ENCODE measurements at places on chromosomes 11 and 22. TPM values are rescaled to one million over a fixed set of nuclear protein-coding genes. Genes with fewer than 3 reads are reported as not detected.

MGAT3 gene
- polyA plus RNA-seq, result 1.8 TPM

F2 gene
- 0.15 TPM for polyA plus RNA-seq

CNIH2 gene
- 0.06 TPM for polyA plus RNA-seq

OR10A5 gene
- not detected for polyA plus RNA-seq

MAPK8IP2 gene
- polyA plus RNA-seq, result 0.49 TPM

LSP1 gene
- 21.5 TPM for polyA plus RNA-seq

KRTAP5-8 gene
- not detected for polyA plus RNA-seq

SLC25A45 gene
- polyA plus RNA-seq, result 3.1 TPM

MRGPRX3 gene
- polyA plus RNA-seq, result not detected

PKDREJ gene
- polyA plus RNA-seq, result 0.01 TPM

RIMBP3B gene
- polyA plus RNA-seq, result 0.03 TPM

IRAG1 gene
- polyA plus RNA-seq, result 4.6 TPM

OR5B3 gene
- not detected for polyA plus RNA-seq

MICAL3 gene
- polyA plus RNA-seq, result 63.1 TPM

APOA1 gene
- 398 TPM for polyA plus RNA-seq

HORMAD2 gene
- not detected for polyA plus RNA-seq

GRCh38 chr22:32684822-32685187, 116.7 kb upstream of the TIMP3 start:
- H3K27ac ChIP-seq, result no peak overlapping the region
- no peak for DNase-seq
- H3K4me1 ChIP-seq, result no peaks in the 10 kb centered on the region

DNA sequence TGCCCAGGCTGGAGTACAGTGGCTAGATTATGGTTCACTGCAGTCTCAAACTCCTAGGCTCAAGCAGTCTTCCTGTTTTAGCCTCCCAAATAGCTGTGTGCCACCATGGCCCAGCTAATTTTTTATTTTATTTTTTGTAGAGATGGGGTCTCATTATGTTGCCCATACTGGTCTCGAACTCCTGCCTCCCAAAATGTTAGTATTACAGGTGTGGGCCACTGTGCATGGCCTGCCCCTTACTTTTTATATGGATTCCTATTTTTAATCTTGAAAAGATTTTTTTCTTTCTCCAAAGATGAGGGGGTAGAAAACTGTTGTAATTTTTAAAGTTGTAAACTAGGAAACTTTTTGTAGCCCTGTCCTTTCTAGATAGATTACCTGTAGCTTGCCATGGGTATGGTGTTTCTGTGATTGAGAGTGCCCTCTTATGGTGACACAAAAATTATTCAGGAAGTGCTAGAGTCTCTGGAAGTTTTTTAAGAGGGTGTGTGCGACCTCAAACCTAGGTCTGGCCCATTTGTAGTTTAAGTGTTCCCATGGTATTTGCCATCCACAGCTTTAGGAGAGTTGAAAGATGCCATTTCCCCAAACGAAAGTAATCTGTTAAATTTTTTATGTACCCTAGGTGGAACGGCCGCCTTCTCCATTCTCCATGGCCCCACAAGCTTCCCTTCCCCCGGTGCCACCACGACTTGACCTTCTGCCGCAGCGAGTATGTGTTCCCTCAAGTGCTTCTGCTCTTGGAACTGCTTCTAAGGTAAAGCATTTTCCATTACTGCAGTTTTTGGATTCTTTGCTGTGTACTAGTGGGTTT, 32.4 kb downstream of the MCAM start:
- peaks cover 55% of the 10 kb centered on the region for H3K36me3 ChIP-seq
- no peak for DNase-seq
- no peak overlapping the region for H3K27ac ChIP-seq
- H3K27me3 ChIP-seq, result no peaks in the 10 kb centered on the region

GRCh38 chr22:36546092-36546804, 17.3 kb upstream of the EIF3D start:
- no peak overlapping the region for H3K27ac ChIP-seq
- peaks cover 18% of the 10 kb centered on the region for H3K27me3 ChIP-seq
- no peaks in the 10 kb centered on the region for H3K4me1 ChIP-seq
- no peaks in the 10 kb centered on the region for H3K36me3 ChIP-seq
- H3K4me3 ChIP-seq, result no peak overlapping the region

- H3K4me3 ChIP-seq, result no peak overlapping the region
- H3K4me1 ChIP-seq, result peaks cover 4% of the 10 kb centered on the region
- no peaks in the 10 kb centered on the region for H3K36me3 ChIP-seq
- no peak overlapping the region for H3K27ac ChIP-seq
- H3K27me3 ChIP-seq, result no peaks in the 10 kb centered on the region
Measured at GRCh38 chr11:119087747-119088241, 3.1 kb downstream of the HMBS start.

DNA sequence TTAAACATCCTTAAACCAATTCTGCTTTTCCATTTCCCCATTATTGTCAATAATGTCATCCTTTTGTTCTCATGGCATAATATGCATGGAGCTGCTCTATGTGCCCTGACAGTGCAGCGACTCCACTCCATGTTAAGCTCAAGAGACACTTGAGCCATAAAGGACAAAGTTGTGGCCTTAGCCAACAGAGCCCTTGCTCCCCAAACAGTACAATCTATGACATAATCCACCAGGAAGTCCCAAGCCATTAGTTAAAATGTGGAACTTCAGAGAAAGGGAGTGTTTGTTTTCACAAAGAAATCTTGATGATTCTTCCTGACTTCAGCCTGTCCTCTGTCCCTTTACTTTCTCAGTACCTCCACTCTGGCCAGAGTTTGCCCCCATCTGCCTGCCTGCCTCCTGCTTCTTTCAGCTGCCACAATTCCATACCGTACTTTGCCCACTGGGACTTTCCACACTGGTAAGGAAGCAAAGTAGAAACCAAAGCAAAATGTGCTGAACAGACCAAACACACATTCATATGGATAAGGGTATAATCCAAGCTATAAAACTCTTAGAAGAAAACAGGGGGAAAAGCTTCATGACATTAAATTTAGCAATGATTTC, 46.3 kb upstream of the ZC3H12C start:
- no peak overlapping the region for H3K4me3 ChIP-seq
- no peaks in the 10 kb centered on the region for H3K4me1 ChIP-seq
- no peaks in the 10 kb centered on the region for H3K36me3 ChIP-seq
- no peak overlapping the region for H3K27ac ChIP-seq
- no peak for DNase-seq

GRCh38 chr11:125167954-125168835, 3.6 kb downstream of the PKNOX2 start:
- no peak overlapping the region for H3K27ac ChIP-seq
- no peak overlapping the region for H3K4me3 ChIP-seq
- no peak for DNase-seq
- peaks cover 8% of the 10 kb centered on the region for H3K4me1 ChIP-seq
- peaks cover 15% of the 10 kb centered on the region for H3K27me3 ChIP-seq
- H3K36me3 ChIP-seq, result no peaks in the 10 kb centered on the region

DNA sequence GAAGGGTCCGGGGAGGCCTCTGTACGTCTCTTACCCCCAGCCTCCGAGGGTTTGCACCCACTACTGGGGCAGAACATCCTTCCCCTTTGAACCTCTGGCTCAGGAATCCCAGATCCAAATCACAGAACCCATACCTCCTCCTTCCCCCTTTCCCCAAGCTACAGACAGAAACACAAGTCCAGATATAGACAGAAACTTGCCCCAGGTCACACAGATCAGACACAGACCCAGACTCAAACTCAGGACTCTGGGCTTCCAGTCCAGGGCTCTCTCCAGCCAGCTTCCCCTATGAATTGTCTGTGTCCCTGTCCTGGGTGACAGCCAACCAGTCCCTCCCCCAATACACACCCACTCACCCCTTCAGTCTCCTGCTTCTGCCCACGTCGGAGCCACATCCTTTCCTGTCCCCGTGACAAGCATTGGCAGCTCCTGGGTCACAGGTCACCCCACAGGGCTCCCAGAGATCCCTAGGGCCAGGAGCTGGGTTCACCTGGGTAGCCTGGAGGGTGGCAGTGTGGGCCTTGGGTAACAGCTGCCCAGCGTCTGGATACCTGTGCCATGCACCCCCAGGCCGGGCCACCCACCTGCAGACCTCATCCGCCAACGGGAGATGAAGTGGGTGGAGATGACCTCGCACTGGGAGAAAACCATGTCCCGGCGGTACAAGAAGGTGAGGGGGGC, 772 bp downstream of the TBC1D10C start:
- DNase-seq, result no peak
- peak overlapping the region; percentile 71 for H3K27ac ChIP-seq
- H3K4me3 ChIP-seq, result no peak overlapping the region
- H3K4me1 ChIP-seq, result peaks cover 52% of the 10 kb centered on the region
- H3K36me3 ChIP-seq, result no peaks in the 10 kb centered on the region
- H3K27me3 ChIP-seq, result peaks cover 11% of the 10 kb centered on the region

GRCh38 chr11:541433-541885, 4.1 kb downstream of the LRRC56 start:
- H3K27me3 ChIP-seq, result peaks cover 11% of the 10 kb centered on the region
- no peaks in the 10 kb centered on the region for H3K36me3 ChIP-seq
- H3K4me1 ChIP-seq, result peaks cover 13% of the 10 kb centered on the region
- H3K4me3 ChIP-seq, result no peak overlapping the region
- DNase-seq, result no peak
- no peak overlapping the region for H3K27ac ChIP-seq

GRCh38 chr11:57649826-57650738, at the start of gene YPEL4:
Gene YPEL4, minus strand, starts transcription at chr11:57649912. Its CDS starts 2,805 bp downstream, at chr11:57647107.
- H3K4me1 ChIP-seq, result peaks cover 51% of the 10 kb centered on the region
- H3K4me3 ChIP-seq, result peak within 1 kb of the TSS; percentile 52
- peak; percentile 60 for DNase-seq
- no peaks in the 10 kb centered on the region for H3K36me3 ChIP-seq

GRCh38 chr22:19118329-19118880, 3.8 kb downstream of the DGCR2 start:
- no peaks in the 10 kb centered on the region for H3K27me3 ChIP-seq
- no peak for DNase-seq
- no peak overlapping the region for H3K4me3 ChIP-seq
- no peak overlapping the region for H3K27ac ChIP-seq
- no peaks in the 10 kb centered on the region for H3K36me3 ChIP-seq

DNA sequence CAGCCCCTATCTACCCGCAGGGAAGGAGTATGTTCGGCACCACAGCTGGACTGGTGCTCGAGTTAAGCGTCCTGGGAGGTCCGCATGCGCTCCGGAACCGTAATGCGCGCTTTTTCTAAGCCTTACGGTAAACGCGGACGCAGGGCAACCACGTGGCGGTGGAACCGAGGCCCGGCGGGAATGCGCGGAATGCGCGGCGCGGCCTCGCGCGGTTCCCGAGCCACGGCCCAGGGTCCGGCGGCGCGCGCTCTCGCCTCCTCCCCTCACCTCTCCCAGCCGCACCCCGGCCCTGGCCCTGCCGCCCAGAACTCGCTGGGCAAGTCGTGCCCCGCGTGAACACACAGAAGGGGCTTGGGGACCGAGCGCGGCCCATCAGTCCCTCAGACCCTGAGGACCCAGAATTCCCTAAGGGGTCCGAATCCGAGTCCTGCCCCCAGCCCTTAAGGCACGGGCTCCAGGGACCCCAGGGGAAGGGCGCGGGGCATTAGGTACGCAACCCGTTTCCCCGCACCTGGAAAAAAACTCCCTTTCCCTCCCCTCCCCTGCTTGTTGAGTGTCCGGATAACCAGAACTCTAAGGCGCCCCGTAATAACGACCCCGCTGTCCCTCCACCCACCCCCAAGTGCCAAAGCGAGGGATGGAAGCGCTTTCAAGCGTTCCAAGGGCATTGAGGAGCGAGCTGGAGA, 4.3 kb upstream of the CCND1 start:
- peaks cover 26% of the 10 kb centered on the region for H3K4me1 ChIP-seq
- peak overlapping the region; percentile 95 for H3K4me3 ChIP-seq
- H3K27ac ChIP-seq, result peak overlapping the region; percentile 49
- no peaks in the 10 kb centered on the region for H3K36me3 ChIP-seq

DNA sequence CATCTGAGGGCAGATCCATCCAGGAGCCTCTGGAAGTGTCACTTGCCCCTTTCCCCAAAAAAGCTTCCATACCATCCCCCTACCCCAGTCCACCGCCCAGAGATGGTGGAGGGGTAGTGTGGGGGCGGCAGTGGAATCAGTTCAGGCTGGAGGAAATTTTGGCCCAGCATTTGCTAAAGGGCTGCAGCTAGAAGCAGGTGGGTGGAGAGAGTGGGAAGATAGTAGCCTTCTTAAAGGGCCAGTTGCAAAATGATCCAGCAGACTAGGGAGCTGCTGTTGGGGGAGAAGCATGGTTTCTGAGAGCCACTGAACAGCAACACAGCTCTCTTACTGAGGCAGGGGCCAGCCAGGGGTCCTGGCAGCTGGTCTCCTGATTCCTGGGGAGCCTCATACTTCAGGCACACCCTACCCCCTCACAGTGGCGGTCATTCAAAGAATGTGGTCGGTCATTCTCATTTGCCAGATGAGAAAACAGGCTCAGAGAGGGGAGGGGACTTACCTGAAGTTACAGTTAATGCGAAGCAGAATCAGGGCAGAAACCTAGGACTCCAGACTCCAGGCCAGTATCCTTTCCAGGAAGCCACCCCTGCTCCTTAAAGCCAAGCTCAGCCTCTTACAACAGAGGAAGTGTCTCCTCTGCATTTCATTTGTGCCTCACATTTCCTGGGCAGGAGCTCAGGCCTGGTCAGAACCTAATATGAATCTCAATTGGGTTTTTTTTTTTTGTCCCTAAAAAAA, 5.4 kb downstream of the SEC14L2 start:
- no peak overlapping the region for H3K27ac ChIP-seq
- H3K36me3 ChIP-seq, result no peaks in the 10 kb centered on the region
- no peak overlapping the region for H3K4me3 ChIP-seq
- peaks cover 19% of the 10 kb centered on the region for H3K4me1 ChIP-seq
- no peak for DNase-seq
- no peaks in the 10 kb centered on the region for H3K27me3 ChIP-seq

DNA sequence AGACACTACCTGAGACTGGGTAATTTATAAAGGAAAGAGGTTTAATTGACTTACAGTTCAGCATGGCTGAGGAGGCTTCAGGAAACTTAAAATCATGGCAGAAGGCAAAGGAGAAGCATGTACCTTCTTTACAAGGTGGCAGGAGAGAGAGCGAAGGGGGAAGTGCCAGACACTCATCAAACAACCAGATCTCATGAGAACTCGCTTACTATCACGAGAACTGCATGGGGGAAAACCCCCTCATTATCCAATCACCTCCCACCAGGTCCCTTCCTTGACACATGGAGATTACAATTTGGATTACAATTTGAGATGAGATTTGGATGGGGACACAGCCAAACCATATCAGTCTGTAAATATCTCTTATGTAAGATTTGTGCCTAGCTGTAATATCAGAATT, 50.9 kb upstream of the ATXN10 start:
- H3K4me1 ChIP-seq, result no peaks in the 10 kb centered on the region
- H3K4me3 ChIP-seq, result no peak overlapping the region
- no peak overlapping the region for H3K27ac ChIP-seq
- peaks cover 25% of the 10 kb centered on the region for H3K27me3 ChIP-seq

DNA sequence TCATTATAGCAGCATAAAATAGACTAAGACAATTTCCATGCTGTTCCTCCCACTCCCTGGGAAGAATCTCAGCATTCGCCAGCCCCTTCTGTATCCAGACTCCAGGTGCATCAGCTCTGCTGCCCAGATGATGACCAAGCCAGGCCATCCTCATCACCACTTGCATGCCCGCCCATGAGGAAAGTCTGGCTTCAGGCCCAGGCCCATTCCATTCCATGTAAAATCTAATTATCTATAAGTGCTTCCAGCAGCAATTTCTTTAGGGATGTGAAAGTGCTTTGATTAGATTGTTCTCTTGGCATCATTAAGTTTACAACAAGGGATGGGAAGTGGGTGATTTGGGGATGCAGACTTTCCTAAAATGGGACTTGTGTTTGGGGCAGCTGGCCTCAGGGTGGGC, 100.3 kb downstream of the INSC start:
- no peaks in the 10 kb centered on the region for H3K36me3 ChIP-seq
- no peaks in the 10 kb centered on the region for H3K4me1 ChIP-seq
- H3K27ac ChIP-seq, result no peak overlapping the region
- no peak overlapping the region for H3K4me3 ChIP-seq

GRCh38 chr22:23969071-23969470, 2.4 kb downstream of the DDTL start:
- no peak overlapping the region for H3K4me3 ChIP-seq
- DNase-seq, result no peak
- no peaks in the 10 kb centered on the region for H3K36me3 ChIP-seq
- no peaks in the 10 kb centered on the region for H3K27me3 ChIP-seq
- H3K27ac ChIP-seq, result no peak overlapping the region
- H3K4me1 ChIP-seq, result no peaks in the 10 kb centered on the region
